ENCODE measurements at places on chromosomes 5 and 9. TPM values are rescaled to one million over a fixed set of nuclear protein-coding genes. Genes with fewer than 3 reads are reported as not detected.

Gene PTGES
- 2.8 TPM for total RNA-seq

Gene ZBED3
- total RNA-seq, result 0.28 TPM

Gene AGXT2
- not detected for total RNA-seq

Gene EGFLAM
- total RNA-seq, result 1.1 TPM

Gene CATSPER3
- total RNA-seq, result under 0.01 TPM

Gene IFNA2
- total RNA-seq, result not detected

Gene C5
- 2.8 TPM for total RNA-seq

Gene CD72
- total RNA-seq, result 0.36 TPM

Gene SHB
- total RNA-seq, result 7.8 TPM

Gene MARVELD2
- 0.54 TPM for total RNA-seq

Gene POU4F3
- not detected for total RNA-seq

Gene GZMA
- not detected for total RNA-seq

Gene KIF3A
- total RNA-seq, result 9.4 TPM

Gene GLDC
- total RNA-seq, result 0.83 TPM

Gene PPP2R2B
- total RNA-seq, result not detected

DNA sequence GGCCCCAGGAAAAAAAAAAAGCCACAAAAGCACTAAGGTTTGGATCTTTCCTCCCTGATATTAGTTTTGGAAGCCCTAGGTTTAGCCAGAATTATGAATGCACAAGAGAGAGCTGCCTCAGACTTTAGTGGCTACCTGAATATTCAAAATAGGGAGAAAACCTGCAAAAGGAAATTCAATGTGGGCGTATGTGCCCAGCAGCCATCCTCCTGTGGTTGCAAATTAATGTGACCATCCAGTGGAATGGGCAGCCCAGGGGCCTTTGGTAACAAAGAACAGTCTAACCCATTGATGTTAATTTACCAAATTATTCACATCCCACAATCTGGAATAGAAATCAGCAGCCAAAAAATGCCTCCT lies 298.4 kb downstream of the CWC27 start:
- no peak for DNase-seq

DNA sequence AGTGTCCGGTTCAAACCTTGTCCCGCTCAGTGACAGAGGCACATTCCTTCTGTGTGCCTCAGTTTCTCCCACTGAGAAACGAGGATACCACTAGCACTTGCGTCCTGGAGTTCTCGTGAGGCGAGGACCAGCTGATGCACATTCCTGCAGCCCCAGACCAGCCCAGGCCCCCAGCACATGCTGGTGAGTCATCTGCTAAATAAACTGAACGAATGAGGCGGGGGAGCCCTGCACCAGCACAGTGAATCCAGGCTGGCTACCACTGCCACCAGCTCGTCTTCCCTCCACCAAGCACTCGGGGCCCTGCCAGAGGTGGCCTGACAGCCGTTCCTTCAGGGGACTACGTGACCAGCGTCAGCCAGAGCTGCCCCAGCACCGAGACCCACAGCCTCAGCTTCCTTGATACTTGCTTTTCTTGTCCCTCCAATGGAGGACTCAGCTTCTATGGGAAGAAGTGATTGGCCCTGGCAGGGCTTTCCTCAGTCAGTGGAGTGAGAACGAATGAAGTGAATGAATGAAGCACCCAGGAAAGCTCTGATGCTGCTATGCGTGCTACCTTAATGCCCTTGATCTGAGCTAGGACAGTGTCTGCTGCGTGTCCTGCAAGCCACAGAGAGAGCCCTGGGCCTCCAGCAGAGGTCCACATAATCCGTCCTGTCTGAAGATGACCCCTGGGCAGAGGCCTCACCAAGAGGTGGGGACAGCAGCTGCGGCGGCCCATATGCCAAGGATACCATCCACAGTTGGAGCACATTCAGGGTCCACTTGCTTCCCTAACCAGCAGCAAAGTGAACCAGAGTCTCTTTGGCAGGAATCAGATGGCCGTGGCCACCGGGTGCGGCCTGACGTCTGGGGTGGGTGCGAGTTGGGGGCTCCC lies 13.5 kb upstream of the BARX1 start:
- DNase-seq, result peak; percentile 59

DNA sequence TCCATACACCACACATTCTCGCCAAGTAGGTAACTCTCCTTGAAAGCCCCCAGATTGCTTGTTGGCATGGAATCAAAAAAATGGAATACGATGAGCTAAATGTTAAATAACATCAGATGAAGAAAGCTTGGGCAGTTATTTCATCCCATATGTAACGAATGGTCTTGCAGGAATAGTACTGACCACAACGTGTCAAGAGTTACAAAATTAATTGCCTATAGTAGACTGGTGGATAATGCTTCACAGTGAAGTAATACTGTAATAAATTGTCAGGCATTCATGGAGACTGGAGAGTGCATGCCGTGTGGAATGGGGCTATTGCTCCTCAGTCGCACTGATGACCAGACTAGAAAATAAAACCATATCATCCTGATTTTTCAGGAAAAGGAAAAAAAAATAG lies 1628.7 kb downstream of the MAT2B start:
- no peak for DNase-seq

GRCh38 chr5:51990661-51991180 lies 607.5 kb downstream of the ISL1 start:
- no peak for DNase-seq

GRCh38 chr5:148776261-148776660 lies 50.1 kb upstream of the ADRB2 start:
- DNase-seq, result no peak

- no peak for DNase-seq
Observed at GRCh38 chr9:116447934-116448333, 239.2 kb upstream of the TRIM32 start.

DNA sequence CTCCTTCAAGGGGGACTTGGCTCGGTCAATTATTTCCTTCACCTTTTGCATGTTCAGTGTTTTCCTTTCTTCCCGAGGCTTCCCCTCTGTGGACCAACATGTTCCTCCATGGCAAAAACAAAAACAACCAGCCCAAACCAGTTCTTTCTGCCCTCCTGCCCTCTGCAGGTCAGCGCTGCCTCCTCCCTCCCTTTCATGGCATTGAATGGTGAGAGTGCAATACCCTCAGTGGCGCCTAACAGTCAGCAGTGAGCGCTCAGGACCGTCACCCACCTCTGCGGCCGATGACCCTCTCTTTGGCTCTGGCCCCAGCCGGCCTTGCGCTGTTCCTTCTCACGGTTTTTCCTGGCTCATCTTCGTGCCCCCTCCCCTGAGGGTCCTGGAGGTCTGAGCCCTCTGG lies 34.4 kb upstream of the GNE start:
- DNase-seq, result no peak

GRCh38 chr9:88741335-88741734 lies 206.4 kb downstream of the NXNL2 start:
- DNase-seq, result no peak

- DNase-seq, result peak; percentile 92
Observed at GRCh38 chr5:19928562-19929421, 59.2 kb downstream of the CDH18 start.

GRCh38 chr5:84343171-84343570 lies 41.5 kb downstream of the EDIL3 start:
- no peak for DNase-seq

- DNase-seq, result no peak
Observed at GRCh38 chr9:89174291-89174690, 4.3 kb downstream of the SHC3 start.

GRCh38 chr9:28105001-28105400 lies 531.7 kb upstream of the C9orf72 start:
- no peak for DNase-seq

DNA sequence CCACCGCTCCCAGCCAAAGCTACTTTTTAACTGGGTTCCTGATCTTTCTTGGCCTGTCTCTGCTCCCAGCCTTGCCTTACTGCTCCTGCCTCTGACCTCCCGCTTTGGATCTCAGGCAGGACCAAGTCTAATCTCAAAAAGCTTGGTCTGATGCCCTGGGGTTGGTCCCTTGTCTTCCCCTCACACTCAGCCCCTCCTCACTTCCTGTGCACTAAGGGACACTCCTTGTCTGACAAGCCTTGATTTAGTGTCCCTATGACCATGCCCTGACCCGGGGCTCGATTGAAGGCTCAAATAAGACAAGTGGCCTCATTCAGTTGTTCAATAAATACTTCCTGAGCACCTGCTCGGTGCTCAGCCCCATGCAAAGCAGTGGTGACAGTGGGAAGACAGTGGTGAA lies 3.7 kb upstream of the GTF3C5 start:
- no peak for DNase-seq

DNA sequence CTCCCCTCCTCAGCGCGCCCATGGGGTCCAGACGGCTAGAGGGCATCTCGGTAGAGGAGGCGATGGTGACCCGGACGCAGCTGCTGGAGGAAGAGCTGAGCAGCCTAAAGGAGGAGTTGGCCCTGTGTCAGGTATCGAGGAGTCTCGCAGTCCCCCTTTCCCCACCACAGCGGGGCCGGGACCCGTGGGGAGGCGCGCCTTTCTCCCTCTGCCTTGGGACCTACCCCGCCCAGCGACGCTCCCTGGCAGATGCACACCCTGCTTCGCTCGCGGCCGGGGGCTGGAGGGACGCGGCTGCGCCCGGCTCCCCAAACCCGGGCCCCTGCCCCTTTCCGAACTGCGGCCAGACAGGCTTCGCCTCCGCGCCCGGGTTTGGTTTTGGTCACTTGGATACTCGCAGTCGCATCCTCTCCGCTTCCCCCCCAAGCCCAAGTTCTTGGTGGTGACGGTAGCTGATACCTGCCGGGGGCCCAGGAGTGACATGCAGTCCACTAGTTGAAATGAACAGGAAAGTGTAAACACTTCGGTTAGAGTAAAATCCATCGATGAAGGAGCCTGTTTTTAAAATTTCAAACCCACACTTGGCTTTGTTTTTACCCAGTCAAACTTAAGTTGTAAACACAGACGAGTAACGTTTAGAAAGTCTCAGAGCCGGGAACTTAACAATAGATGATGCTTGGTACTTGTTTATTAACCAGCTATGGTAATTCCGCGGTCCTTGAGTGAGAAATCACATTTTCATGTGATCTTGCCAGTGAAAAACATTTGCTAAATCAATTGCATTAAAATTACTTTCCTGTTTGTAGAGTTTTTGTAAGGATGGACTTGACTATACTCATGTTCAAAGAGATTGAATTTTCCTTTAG lies 688 bp downstream of the CNTLN start:
- DNase-seq, result peak; percentile 32

DNA sequence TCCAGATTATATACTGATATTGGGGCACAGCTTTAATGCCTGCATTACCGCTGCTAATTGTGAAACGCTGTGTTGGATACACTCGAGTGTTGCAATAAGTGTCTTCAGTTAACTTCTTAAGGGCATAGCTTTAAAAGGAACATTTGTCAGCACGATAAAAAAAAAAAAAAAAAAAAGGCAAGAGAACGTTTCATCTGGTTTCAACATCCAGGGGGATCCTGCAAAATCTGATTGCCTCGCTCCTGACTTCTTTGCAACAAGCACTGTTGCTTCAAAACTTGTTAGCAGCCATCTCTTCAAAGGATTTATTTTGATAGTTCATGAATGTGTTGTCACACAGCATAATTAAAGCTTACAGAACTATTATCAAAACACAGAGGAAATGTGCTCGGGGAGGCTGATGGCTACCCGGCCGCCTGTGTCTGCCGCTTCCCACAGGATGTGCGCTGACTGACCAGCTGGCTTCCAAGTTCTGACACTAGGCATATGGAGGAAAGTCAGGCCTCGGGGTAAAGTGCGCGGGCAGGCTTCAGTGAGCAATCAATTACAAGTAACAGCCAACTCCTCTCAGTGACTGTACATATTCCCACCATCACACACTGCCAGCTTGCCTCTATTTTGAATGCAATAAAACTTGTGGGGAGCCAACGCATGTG lies 77.7 kb downstream of the EBF1 start:
- DNase-seq, result peak; percentile 86

DNA sequence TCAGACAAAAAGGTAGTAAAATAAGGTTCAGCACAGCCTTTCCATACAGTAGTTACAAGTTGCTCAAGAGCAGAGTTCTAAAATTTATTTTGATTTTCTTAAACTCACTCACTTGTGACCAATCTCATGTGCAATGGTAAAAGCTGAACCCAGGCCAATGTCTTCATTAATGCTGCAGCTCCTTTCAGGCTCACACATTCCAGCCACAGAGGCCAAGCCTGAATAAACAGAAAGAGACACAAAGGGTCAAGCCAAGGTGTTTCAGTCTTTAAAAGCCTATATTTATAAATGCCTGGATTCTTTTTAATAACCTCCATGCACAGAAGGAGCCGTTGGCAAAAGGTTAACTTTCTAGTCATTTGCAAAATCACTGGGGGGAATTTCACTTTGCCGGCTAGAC lies 152.5 kb downstream of the ADAMTS6 start:
- peak; percentile 41 for DNase-seq

GRCh38 chr5:7745882-7746610 lies 104.9 kb downstream of the CFAP90 start:
- DNase-seq, result peak; percentile 59

- DNase-seq, result peak; percentile 88
Observed at GRCh38 chr5:17154211-17154996, 63.0 kb upstream of the BASP1 start.
